ENCODE measurements at places on chromosomes 1 and 21.

- no peak for DNase-seq
Measured at GRCh38 chr1:244050014-244050834, 859 bp upstream of the ZBTB18 start.

GRCh38 chr1:9494936-9495758, 44.1 kb upstream of the SLC25A33 start:
- peak; percentile 14 for DNase-seq

DNA sequence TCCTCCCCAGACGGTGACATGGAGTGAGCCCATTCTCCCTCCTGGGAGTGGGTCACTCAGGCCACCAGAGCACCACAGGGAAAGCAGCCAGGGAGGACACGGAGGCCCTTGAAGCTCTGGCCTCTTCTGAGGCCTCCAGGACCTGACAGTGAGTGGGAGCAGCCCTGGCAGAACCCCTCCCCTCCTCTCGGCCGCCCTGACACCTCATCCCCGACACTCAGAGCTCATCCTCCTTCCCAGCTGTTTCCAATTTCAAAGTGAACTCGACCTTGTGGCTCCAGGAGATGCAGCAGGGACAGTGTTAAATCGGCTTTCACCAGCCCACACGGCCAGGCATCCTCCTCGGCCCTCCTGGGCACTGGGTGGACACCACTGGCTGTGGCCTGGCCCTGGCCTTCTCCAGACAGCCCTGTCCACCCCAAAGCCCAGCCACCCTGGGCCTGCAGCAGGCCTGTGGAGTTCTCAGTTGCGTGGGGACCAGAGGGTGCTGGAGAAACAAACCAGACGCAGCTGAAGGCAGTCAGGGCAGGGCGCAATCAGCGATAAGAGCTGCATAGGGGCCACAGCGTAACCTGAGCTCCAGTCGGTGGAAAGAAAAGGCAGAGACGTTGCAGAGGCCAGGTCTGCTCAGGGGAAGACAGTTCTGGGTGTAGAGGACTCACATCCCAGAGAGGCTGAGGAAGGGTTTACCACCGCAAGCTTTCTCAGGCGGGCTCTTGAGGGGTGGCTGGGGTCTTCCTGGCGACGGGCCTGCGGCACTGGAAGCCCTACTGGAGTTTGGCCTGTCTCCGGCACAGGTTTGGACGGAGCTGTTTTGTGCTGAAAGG, 27.1 kb downstream of the FTCD start:
- no peak for DNase-seq

- DNase-seq: no peak
Measured at GRCh38 chr1:68363339-68363738, 86.4 kb downstream of the RPE65 start.

GRCh38 chr1:64483731-64484414, 13.9 kb downstream of the CACHD1 start:
- DNase-seq: no peak

GRCh38 chr1:24119859-24120756, 8.2 kb upstream of the MYOM3 start:
- no peak for DNase-seq

DNA sequence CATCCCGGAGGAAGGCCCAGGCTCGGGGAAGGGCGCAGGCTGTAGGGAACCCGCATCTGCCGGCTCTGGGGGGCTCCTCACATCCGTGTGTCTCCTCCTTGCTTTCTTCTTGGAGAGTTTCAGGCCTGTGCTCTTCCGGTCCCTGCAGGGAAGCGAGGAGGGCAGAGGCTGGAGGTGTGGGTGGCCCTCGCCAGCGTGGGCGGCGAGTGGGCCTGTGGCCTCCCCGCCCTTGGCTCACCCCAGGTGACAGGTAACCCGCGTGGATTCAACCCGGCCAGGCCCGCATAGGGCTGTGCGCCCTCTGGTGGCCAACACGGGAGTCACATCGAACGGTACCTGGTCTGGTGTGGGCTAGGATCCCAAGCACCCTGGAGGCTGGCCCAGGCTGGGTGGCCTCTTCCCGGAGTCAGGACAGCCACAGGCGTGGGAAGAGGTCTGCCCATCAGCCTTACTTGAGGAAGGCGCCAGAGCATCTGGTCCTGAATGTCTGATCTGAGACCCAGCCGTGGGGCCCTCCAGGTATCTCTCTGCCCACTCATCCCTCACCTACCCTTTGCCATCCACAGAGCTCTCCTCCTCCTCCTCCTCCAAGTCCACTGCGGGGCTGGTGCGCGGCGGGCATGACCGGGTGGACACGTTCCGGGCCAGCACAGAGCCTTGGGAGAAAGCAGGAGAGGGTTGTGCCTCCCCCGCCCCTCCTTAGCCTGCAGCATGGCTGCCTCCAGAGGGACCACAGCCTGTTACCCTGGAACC, 9.6 kb upstream of the TNFRSF25 start:
- DNase-seq: peak; percentile 67

GRCh38 chr1:39900662-39901463, 854 bp downstream of the MYCL start:
- no peak for DNase-seq

DNA sequence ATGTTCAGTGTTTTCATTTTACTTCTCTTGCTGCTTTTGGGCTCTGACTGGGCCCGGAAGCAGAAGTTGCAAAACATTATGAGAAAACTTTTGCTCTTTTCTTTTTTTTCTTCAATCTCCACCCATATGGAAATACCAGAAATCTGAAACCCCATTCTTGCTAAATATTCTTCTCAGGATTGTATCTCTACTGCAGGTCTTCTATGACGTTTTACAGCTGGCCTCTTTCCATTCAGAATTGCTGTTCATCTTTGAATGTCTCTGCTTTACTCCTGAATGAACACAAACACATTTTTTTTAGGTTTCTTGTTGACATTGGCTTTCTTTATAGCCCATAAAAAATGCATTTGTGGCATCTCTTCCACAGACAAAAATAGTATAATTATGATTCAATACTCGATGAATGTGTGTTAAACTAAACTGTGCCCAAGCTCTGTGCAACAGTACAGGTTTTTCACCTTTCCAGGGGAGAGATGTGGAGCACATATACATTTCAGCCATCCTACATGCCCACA, 18.8 kb downstream of the PTPRC start:
- no peak for DNase-seq

GRCh38 chr1:244412176-244412575, 39.5 kb downstream of the ADSS2 start:
- DNase-seq: no peak

DNA sequence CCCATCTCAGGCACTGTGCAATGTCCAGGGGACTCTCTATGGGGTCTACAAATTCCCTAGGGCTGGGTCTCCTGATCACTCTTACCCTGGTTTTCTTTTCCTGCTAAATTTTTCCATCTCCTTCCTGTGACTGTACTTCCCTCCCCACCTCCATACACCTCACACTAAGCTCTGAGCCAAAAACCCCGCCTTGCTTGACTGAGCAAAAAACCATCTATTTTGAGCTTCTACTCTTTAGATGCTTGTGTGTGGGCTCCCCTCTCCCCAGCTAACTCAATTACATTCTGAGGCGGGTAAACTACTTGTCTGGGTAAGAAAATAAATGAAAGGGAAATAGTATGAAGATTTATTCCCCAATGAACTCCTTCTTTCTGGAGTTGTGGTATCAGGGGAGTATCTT, 187.9 kb downstream of the PTPRU start:
- DNase-seq: no peak

GRCh38 chr1:41013024-41013423, 8.5 kb downstream of the SLFNL1 start:
- no peak for DNase-seq

GRCh38 chr1:152440635-152441471, 26.8 kb upstream of the CRNN start:
- peak; percentile 46 for DNase-seq

DNA sequence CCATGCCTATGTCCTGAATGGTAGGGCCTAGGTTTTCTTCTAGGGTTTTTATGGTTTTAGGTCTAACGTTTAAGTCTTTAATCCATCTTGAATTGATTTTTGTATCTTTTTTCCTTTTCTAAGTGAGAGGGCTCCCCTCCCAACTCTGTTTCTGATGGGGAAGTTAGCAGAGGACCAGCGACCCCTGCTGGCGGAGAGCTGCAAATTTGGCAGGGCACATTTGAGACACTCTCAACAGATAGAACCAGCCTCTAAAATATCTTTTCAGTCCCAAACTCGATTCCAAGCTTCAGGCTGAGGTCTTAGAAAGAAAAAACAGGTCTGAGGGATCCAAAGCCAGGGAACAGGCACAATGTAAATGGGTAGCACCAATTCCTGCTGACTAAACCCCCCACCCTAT, 32.5 kb downstream of the LRRC3 start:
- DNase-seq: peak; percentile 17

DNA sequence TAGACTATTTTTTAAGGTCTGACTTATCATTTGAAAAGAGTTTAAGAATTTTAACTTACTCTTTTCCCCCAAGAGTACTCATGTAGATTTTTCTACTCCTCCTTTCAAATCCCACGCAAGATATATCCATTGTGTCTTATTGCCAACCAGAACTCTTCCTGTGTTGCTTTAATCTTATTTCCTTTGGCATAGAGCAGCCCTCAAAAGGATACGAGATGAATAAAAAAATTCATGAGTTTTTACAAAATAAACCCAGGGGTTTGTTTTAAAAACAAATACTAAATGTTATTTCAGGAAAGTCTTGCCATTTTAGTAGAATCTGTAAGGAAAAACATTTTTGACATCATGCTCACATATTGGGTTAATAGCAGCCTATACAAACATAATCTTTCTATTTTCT, 543.2 kb upstream of the CXADR start:
- DNase-seq: no peak

DNA sequence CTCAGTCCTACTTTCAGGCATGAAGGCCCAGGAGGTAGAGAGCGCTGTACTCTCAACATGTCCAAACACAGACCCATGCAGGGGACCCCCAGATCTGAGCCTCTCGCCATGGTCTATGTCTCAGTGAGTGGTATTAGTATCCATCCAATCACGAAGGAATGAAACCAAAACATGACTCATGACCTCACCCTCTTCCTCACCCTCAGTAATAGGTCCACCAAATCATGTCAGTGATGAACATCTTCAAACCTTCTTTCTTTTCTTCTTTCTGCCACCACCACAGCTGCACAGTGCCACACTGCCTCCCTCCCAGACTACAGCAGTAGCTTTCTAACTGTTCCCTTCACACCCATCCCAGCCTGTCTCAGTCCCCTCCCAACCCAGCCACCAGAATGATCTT, 16.8 kb downstream of the C1orf116 start:
- no peak for DNase-seq

DNA sequence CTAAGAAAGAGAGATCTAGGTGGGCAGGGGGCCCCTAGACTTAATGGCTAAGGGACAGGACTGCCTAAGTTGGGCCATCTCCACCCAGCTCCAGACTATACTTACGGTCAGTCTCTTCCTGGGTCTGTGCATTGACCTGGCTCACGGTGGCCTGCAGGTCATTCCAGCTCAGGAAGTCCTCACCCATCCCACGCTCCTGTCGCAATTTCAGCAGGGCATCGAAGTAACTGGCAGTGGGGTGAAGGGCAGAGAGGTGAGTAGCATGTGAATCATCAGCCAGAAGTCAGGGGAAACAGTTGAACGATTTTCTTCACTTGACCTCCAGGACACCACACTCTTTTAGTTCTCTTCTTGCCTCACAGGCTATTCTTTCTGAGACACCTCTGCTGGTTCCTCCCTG, 20.5 kb downstream of the IQGAP3 start:
- no peak for DNase-seq

DNA sequence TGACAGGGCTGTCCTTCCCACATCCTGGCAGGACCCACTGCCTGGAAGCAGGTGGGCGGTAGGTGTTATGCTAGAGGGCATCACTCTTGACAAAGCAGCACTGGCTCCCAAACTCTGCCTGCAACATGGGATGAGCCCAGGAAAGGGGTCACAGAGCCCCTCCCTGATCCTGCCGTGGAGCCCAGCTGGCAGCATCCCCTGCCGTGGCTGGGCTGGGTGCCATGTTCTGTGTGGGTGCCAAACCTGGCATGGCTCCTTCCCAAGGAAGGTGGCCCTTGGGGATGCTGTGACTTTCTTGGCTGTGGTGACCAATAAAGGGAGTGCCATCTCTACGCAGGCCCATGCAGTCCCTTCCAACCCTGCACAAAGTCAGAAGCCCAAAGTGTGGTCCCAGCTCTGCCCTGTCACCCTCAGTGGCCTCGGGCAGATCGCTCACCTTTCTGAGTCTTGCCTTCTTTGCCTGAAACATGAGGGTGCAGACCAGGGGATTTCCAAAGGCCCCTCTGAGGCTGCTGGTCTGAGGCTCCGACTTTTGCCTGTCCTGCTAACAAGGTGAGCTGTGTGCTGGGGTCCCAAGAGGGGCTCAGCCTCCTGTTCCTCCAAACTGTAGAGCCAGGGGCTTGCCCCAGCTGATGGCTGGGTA, 6.0 kb downstream of the CDK18 start:
- DNase-seq: no peak

GRCh38 chr1:244335456-244335855, 116.3 kb downstream of the ADSS2 start:
- no peak for DNase-seq

GRCh38 chr1:225156254-225156653, 226.8 kb downstream of the DNAH14 start:
- DNase-seq: no peak

DNA sequence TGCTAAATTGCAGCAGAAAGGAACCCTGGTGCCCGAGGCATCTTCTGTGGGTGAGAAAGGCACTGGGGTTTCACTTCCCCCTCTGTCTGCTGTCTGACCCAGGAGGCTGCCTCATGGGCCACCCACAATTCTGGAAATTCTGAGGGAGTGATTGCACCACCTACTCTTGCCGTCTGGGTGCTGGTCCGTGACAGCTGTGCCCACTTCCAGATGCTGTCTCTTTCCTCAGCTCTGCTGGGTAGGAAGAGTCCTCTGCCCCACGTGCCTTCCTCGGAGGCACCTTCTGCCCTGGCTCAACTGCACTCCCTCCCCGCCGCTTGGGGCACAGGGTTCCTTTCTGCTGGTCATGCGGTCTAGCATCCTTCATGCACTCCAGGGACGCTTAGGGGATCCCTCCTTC, 96.3 kb downstream of the ARHGEF10L start:
- DNase-seq: no peak

DNA sequence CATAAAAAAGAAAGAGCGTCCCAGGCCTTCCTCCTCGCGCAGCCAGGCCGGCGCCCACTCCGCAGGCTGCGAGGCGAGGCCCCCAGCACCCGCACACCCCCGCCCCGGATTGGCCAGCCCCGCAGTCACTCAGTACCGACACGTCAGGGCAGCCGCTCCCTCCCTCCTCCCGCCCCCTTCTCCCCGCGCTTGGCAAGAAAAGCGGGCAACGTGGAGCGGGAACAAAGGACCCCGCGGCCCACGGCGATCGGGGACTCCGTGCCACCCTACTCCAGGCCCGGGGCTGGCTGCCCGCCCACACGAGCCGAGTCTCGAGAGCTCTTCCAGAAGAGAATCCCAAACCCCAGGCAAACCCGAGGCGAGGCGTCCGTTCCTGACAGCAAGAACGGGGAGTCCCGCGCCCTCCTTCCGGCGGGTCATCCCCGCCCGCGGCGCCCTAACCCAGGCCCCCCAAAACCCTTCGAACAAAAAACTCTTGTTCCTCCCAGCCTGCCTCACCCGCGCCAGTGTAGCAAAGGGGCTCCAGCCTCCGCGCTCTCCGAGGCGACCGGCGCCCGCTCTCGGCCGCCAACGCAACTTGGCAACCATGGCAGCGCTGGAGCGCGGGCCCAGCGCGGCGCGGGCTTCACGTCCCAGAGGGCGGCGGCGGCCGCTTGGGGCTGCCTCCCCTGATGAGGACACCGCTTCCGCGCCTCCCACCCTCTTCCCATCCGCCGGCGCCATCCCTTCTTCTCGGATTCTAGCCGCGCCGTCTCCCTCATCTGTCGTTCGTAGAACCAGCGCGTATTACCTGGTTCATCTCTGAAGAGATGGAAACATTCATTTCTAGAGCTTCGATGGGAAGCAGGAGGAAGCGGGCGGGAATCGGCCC, 645 bp downstream of the IVNS1ABP start:
- peak; percentile 79 for DNase-seq

All from stimulated activated CD8-positive, alpha-beta memory T cell treated with anti-CD3 and anti-CD28 coated beads, Interleukin-4, amount 100 ng/mL, for 1 hour (primary cell).